ENCODE measurements at places on chromosomes 6 and 20. TPM values are rescaled to one million over a fixed set of nuclear protein-coding genes. Genes with fewer than 3 reads are reported as not detected.

PRDM13 gene
- not detected for total RNA-seq

HLA-DQB2 gene
- not detected for total RNA-seq

LY86 gene
- not detected for total RNA-seq

BEND3 gene
- total RNA-seq, result 3.2 TPM

TINAG gene
- total RNA-seq, result not detected

HLA-DOB gene
- 0.37 TPM for total RNA-seq

PDYN gene
- not detected for total RNA-seq

CD2AP gene
- 21.5 TPM for total RNA-seq

HEBP2 gene
- 76.3 TPM for total RNA-seq

SRXN1 gene
- total RNA-seq, result 36.9 TPM

BACH2 gene
- 10.4 TPM for total RNA-seq

PI3 gene
- 33.7 TPM for total RNA-seq

SMLR1 gene
- total RNA-seq, result not detected

PLCB4 gene
- total RNA-seq, result 52.9 TPM

MUCL3 gene
- total RNA-seq, result 0.04 TPM

FANCE gene
- total RNA-seq, result 5.0 TPM

CYB5R4 gene
- 20.5 TPM for total RNA-seq
